ENCODE measurements at places on chromosomes 6 and 20.
A peak's percentile ranks its signal among the peaks of the same experiment; 100 is the strongest.

- DNase-seq, result no peak
These were observed 6.3 kb upstream of the WFDC13 start for GRCh38 chr20:45695496-45695895.

GRCh38 chr6:6650839-6651238 lies 62.3 kb downstream of the LY86 start:
- no peak for DNase-seq

DNA sequence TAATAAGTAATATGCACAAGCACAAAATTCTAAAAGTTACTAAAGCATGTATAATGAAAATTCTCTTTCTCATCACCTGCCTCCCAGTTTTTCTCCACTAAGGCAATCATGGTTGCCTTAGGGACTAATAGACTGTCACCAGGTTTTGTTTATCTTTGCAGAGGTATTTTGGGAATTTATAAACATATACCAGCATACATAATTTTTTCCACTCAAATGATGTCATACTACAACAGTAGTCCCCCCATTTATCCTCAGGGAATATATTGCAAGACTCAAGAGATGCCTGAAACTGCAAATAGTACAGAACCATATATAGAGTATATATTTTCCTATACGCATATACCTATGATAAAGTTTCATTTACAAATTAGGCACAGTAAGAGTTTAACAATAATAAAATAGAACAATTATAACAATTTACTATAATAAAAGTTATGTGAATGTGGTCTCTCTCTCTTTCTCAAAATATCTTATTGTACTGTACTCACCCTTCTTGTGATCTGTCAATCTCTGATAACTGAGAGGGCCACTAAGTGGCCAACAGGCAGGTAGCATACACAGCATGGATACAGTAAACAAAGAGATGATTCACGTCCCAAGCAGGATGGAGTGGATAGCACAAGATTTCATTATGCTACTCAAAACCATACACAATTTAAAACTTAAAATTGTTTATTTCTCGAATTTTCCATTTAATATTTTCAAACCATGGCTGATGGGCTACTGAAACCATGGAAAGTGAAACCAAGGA lies 19.7 kb downstream of the RBL1 start:
- no peak for DNase-seq

GRCh38 chr20:53126185-53126584 lies 154.0 kb downstream of the TSHZ2 start:
- no peak for DNase-seq

DNA sequence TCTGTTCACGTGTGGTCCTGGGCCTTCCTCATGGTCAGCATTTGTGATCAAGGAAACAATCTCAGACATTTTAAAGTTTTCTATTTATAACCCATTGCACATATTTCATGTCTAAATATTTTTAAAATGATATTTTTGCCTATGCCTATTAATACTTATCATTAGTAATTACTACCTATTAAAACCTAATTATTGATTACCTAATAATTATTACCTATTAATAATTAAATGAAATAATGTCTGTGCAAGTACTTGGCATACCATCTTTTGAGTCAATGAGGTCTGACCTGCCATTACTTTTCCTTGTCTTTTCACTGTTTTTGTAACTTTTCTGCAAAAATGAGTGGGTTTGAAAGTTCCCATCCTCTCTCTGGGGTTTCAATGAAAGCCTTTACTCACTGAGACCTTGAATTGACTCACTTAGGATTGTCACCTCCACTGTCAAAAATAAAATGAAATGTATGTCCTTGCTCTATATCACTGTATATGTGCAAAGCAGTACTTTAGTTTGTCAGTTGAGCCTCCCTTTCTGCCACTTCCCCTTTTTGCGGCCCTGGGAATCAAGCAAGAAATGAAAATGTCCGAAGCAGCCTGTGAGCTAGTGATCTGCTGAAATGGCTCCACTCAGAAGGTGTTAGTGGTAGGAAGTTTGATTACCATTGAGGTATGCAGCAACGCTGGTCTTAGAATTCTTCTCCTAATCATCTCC lies 87.8 kb downstream of the L3MBTL3 start:
- no peak for DNase-seq

DNA sequence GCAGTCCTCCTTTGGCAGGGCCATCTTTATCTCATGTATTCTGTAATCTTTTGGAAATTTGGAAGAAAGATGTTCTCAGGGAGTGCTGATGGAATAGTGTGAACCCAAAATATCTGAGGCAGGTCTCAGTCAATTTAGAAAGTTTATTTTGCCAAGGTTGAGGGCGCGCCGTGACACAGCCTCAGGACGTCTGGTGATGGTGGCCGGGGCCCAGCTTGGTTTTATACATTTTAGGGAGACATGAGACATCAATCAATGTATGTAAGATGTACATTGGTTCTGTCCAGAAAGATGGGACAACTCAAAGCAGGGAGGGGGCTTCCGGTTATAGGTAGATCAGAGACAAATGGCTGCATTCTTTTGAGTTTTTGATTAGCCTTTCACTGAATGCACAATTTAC lies 89.8 kb downstream of the ERMARD start:
- no peak for DNase-seq

GRCh38 chr6:6002848-6003620 lies 3.7 kb downstream of the NRN1 start:
- no peak for DNase-seq

DNA sequence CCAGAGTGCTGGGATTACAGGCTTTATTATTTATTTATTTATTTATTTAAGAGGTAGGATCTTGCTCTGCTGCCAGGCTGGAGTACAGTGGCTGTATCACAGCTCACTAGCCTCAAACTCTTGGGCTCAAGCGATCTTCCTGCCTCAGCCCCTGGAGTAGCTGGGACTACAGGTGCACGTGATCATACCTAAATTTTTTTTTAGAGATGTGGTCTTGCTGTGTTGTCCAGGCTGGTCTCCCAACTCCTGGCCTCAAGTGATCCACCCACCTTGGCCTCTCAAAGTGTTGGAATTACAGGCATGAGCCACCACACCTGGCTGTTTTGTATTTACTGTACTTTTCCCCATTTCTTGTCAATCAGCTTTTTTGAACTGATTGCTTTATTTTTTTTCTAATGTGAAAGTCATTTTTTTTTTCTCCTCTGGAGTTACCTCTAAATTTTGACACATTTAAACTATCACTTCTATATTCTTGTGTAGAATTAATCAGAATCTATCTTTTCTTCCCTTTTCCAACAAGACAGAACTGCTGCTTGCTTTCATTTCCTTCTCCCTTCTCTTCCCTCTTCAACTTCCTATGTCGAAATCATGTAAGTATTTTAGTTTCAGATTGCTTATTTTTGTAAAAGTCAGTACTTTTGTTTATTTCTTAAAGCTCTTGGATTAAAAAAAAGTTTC lies 12.0 kb downstream of the PANK2 start:
- DNase-seq, result no peak

GRCh38 chr6:38937839-38938613 lies 110.6 kb upstream of the GLP1R start:
- no peak for DNase-seq

DNA sequence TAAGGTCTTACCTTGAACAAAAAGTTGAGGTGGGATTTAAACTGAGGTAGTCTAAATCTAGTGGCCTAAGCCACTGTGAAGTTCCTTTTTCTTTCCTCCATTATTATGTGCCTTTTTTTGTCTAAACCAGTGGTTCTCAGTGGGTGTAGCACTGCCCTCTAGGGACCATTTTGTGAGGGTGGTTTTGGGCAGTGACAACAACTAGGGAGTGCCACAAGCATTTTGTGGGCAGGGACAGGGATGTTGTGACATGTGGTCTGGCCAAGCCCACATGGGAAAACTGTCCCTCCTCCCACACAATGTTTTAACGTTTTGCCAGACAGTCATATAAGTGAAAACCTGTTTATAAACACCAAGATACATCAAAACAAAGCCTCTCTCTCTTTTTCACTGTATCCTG lies 899.4 kb upstream of the FLRT3 start:
- no peak for DNase-seq

- DNase-seq, result no peak
These were observed 4.8 kb downstream of the TBPL1 start for GRCh38 chr6:133957780-133958242.

- DNase-seq, result no peak
These were observed 15.0 kb upstream of the IFNGR1 start for GRCh38 chr6:137233911-137234863.

- DNase-seq, result no peak
These were observed 118.8 kb downstream of the COL19A1 start for GRCh38 chr6:69985180-69985579.

DNA sequence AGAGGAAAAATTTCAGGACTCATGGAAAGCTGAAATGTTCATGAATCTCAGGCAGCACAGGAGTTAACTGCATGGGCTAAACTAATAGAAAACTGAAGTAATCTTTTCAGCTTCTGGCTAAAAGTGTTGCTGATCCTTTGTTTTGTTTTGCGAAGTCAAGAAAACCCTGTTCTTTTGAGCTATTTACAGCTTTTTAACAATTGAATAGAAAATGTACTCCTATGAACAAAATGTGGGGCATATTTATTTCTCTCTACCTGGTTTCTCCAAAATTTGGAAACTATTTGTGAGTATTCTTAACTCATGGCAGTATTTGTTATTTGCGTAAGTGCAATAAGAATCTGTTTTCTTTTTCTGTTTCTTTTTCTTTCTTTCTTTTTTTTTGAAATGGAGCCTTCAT lies 818.8 kb upstream of the CITED2 start:
- no peak for DNase-seq

DNA sequence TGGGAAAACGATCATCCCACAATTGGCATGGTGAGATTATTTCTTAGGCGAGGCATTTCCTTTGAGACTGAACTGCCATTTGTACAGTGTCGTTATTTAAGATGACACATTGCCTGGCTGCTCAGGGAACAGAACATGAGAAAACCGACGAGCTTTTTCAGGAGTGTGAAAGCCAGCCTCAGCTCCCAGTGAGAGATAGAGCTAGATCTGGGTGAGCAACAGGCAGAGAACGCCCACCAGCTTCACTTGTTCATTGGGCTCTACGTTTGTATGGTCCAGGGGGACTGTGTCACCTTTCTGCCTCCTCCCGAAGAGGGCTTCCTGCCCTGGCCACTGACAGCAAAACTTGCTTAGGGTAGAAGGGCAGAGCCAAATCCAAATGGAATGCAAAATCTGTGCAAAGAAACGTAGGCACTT lies 378.1 kb downstream of the RNGTT start:
- no peak for DNase-seq

GRCh38 chr6:161682982-161683381 lies 409.1 kb upstream of the AGPAT4 start:
- DNase-seq, result no peak

- no peak for DNase-seq
These were observed 61.6 kb downstream of the KIAA0319 start for GRCh38 chr6:24584382-24584720.

DNA sequence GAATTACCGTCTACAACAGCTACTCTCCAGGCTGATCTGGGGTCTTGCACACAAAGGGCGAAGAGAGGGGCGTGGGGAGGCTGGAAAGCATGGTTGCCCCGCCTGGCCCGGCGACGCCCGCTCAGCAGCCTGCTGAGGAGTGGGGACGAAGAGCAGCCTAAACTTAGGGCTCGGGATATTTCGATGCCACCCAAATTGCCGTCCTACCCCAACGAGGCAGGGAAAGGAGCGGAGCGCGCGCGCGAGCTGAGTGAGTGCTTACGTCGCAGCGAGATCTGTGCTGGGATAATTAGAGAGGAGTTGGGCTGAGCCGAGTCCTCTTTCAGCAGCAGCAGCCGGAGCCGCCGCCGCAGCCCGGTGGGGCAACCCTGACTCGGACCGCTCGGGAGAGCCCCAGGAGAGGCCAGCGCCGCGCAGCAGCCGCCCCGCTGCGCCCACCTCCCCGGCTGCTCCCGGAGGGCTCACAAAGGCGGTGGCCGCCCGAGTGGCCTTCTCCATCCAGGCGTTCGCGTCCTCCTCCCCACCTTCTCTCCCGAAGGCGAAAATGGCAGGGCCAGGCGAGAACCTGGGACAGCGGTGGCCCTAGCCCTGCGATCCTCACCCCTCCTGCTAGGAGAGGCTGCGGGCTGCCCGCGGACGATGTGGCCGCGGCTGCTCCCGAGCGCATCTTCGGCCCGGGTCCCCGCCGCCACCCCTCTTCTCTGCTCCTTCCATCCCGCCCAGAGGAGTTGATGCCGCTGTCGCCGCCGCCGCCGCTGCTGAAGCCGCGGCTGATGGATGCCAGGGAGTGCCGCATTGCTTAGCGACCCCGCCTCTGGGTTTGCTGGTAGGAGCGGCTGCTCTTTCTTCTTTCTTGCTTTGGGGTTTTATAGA lies at the start of gene CLVS2:
Gene CLVS2 (plus strand): TSS at position 315 of the 873 bp plus-strand sequence. CDS start 1,543 bp downstream, outside the sequence.
- DNase-seq, result no peak

- no peak for DNase-seq
These were observed 2.7 kb downstream of the FOXC1 start for GRCh38 chr6:1612299-1612973.

- DNase-seq, result no peak
These were observed 39.2 kb upstream of the MMS22L start for GRCh38 chr6:97322226-97322625.

DNA sequence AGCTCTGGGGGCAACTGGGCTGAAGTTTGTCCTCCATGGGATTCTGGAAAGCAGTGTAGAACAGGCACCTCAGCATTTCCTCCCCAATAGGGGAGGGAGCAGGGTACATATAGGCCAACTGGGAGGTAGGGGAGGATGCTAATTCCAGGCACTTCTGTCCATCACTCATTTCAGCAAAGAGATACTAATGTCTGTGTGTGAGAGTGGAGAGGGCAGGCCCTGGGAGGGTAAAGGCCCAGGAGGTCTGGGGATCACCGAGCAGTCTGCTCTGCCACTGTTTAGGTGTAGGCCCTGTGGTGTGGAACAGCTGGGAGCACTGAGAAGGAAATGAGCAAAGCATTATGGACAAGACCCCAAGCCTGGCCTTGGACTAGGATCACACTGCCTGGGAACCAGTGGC lies 158.7 kb downstream of the SLC24A3 start:
- DNase-seq, result no peak

DNA sequence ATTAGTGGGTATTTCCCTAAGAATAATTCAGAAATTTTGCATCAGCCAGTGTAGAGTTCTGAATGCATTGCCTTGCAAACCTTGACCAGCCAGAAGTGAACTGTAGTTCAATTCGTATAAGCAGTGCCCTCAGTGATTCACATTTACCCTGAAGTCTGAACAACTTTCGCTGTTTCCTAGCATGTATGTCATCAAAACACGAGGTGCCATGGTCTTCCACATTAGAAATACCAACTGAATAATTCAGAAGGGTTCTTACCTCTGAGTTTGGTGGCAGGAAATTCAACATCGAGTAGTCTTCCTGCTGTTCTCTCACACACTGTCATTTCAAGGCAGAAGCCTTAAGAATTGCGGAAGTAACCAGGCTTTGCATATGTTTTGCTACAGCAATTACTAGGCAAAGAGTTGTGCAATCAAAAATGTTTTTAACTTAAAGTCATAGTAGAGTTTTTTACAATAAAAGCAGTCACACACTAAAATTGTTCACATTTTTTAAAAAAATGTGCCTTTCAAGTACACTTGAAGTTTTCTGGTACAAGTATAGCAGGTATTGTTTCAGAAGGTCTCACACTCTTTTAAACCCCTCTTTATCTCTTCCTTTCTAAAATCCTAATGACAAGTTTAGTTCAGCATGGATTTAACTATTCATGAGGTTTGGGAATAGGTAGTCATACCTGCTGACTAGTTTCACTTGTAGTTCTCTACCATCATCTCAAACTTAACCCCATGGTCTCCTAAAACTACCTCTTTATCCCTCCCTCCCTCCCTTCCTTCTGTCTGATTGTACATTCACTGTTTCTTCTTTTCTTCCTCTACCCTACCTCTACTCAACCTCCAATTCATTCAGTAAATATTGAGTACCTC lies 118.3 kb downstream of the STXBP5 start:
- DNase-seq, result no peak

- DNase-seq, result peak; percentile 17
These were observed 128.4 kb upstream of the ESR1 start for GRCh38 chr6:151679081-151679480.

Measured in stimulated activated CD4-positive, alpha-beta T cell treated with anti-CD3 and anti-CD28 coated beads, Interleukin-4, amount 100 ng/mL, for 1 hour (primary cell).